ENCODE measurements at places on chromosomes 6 and 20.

DNA sequence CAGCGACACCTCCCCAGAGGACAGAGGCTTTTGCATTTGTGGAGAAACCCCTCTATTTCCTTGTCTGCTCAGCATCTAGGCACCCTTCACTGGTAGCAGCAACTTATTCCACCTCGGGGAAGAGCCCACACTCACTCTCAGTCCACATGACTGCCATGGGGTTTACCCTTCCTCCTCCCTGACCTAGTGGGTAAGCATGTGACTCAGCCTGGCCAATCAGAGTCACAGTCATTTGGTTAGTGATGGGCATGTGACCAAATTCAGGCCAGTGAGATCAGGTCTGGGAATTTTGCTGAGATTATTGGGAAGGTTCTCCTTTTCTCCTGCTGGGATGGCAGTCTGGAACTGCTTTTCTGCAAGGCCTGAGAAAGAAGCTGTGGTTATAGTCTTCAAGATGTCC is 145.7 kb upstream of the PHACTR3 start:
- no peak for DNase-seq

DNA sequence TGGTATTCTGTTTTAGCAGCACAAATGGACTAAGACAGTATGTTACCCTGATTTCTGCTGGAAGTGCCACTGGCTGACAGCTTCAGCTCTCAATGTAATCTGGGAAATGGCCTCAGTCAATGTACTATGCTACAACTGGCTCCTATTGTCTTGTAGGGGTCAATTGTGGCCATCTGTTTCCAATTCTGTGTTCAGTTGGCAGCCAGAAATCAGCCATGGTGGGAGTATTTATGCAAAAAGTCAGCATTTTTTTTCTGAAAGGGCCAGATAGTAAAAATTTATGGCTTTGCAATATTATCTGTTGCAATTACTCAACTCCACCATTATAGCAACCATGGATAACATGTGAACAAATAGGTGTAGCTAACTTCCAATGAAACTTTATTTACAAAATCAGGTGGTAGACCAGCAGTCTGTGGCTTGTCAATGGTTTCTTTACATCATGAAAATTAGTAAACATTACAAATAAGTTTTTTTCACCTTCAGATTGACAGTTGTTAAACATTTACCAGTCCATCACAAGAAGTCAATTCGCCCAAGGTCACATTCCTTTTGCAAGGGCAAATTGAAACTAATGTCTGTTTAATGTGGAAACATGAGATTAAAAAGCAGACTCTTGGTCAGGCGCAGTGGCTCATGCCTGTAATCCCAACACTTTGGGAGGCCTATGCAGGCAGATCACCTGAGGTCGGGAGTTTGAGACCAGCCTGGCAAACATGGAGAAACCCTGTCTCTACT is 58.3 kb upstream of the TSHZ2 start:
- DNase-seq = no peak

- DNase-seq = no peak
These were observed 292.3 kb downstream of the RFPL4B start for GRCh38 chr6:112639391-112639831.

GRCh38 chr6:90253631-90254030 is 43.0 kb downstream of the BACH2 start:
- no peak for DNase-seq

All from right forelimb (tissue), 1 donor.